Psoas muscle (tissue), 8 donors: ENCODE measurements at places on chromosomes 5 and 9. TPM values are rescaled to one million over a fixed set of nuclear protein-coding genes. Genes with fewer than 3 reads are reported as not detected.

DNA sequence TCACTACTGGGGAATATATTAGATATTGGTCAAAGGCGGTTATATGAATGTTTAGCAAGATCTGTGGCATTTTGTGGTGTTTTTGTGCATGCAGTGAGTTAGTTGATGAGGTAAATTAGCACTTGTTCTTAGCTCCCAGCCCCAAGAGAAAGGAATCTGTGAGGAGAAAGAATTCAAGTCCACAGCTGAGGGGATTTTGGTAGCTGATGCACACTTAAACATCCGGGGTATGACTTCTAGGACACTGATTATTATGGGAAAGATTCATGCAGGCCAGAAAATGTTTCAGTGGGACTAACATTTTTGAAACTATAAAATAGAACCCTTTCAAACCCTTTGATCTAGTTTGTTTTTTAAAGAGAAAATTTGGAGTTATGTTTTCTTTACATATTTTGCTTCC is 118.2 kb upstream of the RPS23 start:
- H3K36me3 ChIP-seq, result no peaks in the 10 kb centered on the region
- H3K4me3 ChIP-seq, result no peak overlapping the region

GRCh38 chr5:17428176-17428800 is 69.7 kb upstream of the TAF11L2 start:
- DNase-seq, result no peak
- no peaks in the 10 kb centered on the region for H3K36me3 ChIP-seq
- H3K27me3 ChIP-seq, result no peaks in the 10 kb centered on the region
- no peaks in the 10 kb centered on the region for H3K4me1 ChIP-seq

- H3K27ac ChIP-seq, result no peak overlapping the region
- H3K4me3 ChIP-seq, result no peak overlapping the region
- H3K4me1 ChIP-seq, result peaks cover 19% of the 10 kb centered on the region
- no peaks in the 10 kb centered on the region for H3K27me3 ChIP-seq
These were observed 30.4 kb downstream of the SETX start for GRCh38 chr9:132324425-132324824.

Gene C8G
- total RNA-seq, result 6.8 TPM
